ENCODE measurements at places on chromosomes 5 and 9.

GRCh38 chr5:168457542-168457941 is 28.7 kb upstream of the RARS1 start:
- no peak for DNase-seq

- DNase-seq = no peak
Observed at GRCh38 chr5:123482258-123482657, 29.7 kb upstream of the CSNK1G3 start.

GRCh38 chr9:126673689-126674364 is 60.1 kb downstream of the LMX1B start:
- no peak for DNase-seq

DNA sequence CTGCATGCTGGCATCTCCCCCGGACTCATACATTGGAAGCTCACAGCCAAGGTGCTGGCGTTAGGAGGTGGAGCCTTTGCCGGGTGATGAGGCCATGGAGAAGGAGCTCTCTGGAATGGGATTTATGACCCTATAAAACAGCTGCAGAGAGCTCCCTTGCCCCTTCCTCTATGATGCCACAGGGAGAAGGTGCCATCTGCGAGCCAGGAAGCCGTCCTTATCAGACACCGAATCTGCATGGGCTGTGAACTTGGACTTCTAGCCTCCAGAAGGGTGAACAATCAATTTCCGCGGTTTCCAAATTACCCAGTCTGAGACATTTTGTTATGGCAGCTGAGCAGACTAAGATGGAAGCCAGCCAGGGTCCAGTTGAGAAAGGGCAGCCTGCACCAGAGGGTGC is 381.2 kb upstream of the IRX1 start:
- no peak for DNase-seq
